Nucleus accumbens (tissue), 56 donors: ENCODE measurements at places on chromosomes 5 and 9.

GRCh38 chr9:115786321-115786720 is 367.3 kb upstream of the PAPPA start:
- no peak for DNase-seq

- DNase-seq: no peak
Observed at GRCh38 chr5:72647806-72648205, 140.6 kb upstream of the ZNF366 start.

DNA sequence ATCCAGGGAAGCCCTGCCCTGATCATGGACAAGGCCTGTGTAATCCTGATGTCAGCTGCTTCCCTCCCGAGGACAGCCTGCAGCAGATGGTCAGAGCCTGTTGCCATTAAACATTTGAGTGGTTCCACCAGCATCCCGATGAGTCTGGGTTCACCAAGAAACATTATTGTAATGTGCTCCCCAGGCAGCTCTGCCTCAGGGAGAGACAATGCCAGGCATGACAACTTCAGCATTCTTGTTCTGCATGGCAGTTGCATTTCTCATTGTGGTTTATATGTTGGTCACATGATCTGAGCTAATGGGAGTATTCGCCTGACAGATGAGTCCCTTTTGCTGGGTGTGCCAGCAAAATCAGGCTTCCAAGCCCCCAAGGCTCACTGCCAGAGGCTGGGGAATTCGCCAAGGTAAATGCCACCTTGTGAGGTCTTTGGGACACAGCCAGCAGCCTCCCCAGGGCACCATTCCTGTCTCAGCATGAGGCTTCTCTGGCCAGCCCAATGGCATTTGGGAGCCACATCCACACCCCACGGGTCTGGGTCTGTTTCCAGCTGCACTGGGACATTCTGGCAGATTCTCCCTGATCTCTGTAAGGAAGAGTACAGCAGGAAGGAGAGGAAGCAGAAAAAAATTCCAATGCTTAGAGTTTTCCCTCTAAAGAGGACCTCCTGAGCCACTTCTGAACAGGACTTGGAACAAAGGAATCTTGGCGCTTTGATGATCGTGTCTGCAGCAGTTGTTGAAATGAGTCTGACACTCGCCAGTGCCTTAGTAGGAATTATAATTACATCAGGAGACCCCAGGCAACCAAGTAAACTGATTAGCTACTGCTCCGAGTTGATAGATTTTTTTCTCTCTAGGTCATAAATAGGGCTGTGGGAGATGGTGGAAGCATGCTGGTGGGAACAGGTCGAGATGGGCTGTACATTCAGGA is 18.7 kb downstream of the KCNIP1 start:
- no peak for DNase-seq

DNA sequence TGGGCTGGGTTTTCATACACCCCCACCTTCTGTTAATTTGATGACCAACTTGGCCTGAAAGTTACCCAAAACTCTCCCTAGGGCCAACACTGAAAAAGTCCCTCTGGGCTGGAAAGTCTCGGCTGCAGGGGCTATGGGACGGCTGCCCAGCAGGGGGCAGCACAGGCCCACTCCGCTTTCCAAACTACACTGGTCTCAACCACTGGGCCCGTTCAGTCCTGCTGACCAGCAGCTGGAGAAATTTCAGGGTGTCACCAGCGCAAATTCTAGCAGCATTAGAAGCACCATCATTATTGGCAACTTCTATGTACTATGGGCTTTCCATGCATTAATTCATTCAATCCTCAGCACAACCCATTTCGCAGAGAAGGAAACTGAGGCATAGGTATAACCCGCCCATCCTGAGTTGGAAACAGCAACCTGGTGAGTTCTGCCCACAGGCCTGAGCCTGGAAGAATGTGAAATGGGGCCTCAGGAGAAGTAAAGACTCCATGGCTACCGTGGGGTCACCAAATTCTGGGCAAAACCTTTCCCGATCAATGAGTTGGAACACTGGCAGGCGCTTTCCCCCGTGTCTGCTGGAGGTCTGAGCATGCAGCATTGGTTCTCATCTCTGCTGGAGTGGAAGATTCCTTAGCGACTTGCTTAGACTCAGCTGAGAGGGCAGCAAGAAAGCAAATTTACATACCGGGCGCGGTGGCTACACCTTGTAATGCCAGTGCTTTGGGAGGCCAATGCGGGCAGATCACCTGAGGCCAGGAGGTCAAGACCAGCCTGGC is 9.7 kb downstream of the ORM2 start:
- no peak for DNase-seq

GRCh38 chr5:15601853-15602252 is 101.9 kb downstream of the FBXL7 start:
- DNase-seq: no peak

GRCh38 chr5:96651948-96652753 is 10.0 kb upstream of the CAST start:
- DNase-seq: no peak

DNA sequence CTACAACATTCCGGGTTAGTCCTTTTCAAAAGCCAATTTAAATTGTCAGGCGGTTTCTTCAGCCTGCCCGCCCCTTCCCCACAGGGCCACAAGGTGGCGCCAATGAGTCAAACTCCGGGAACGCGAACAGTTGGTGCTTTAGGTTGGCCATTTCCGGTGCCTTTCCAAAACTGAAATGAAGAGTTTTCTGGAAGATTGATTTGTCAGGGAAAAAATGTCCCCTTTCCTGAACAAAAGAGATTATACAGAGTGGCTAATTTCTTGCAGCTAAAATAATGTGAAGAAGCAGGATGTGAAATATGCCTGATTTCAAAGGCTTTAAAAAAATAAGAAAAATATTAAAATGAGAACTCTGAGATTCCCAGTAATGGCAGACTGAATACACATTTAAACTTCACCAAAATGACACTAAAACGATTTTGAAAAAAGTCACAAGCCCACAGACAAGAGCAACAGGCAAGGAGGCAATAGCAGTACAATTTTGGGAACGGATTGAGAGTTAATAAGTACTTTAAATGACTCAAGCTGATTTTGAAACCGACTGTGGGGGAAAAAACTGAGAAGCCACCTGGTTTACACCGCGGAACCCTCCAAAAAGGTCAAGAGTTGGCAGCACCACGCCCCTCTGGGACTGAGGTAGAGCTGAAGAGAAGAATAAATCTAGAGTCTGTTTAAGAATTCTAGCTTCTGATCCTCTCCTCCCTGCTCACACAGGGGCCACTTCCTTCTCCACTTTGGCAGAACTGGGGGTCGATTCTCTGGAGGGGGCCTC is 45.7 kb downstream of the SLC46A2 start:
- no peak for DNase-seq

GRCh38 chr5:113607361-113607760 is 93.9 kb downstream of the YTHDC2 start:
- DNase-seq: no peak

- no peak for DNase-seq
Observed at GRCh38 chr9:112377087-112377486, 2.8 kb upstream of the HSDL2 start.

- no peak for DNase-seq
Observed at GRCh38 chr5:65024681-65025080, 256.0 kb downstream of the CWC27 start.

GRCh38 chr9:87492642-87493041 is 5.0 kb upstream of the DAPK1 start:
- DNase-seq: no peak

DNA sequence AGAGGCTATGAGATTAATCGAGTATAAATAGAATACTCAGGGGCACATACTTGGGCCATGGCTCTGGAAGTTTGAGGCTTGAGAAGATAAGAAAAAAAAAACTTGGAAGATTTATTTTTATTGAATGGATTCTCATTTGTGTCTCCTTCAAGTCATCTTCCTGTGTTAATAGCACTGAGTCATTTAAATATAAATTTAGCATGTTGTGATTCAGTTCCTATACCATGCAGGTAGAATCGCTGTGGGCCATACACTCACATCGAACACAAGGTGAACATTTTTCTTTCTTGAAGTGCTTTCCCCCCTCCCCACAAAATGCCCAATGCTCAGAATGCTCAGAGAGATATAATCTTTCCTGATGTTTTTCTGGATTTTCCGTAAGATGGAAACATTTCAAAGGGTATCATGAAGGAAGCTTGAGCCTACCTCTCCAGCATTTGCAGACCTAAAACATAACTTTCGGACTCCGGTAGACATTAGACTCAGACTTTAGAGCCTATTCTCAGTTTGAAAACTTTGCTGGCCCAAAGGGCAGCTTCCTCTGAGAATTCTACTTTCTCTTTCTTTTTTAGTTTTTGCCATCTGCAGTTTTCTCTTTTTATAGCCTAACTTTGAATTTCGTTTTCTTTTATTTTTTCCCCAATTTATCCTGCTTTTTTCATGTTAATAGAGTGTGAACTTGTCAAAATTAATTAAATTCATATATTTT is 737.6 kb upstream of the NUDT12 start:
- no peak for DNase-seq

DNA sequence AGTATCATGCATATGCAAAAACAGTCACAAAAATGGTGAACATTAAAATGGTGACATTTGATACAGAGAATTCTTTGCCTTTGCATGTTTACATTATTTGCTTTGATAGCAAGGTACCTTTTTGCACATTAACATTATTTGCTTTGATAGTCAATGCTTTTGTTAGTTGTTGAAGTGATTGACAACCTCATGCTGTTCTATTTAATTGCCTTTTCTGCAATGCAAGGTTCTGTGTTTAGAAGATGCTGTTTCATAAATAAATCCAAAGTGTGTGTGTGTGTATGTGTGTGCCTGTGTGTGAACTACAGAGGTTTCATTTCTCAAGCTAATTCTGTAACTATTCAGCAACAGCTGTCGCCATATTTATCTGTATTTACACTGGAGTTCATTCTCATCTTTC is 668.7 kb downstream of the NR2F1-AS1 start:
- DNase-seq: no peak

DNA sequence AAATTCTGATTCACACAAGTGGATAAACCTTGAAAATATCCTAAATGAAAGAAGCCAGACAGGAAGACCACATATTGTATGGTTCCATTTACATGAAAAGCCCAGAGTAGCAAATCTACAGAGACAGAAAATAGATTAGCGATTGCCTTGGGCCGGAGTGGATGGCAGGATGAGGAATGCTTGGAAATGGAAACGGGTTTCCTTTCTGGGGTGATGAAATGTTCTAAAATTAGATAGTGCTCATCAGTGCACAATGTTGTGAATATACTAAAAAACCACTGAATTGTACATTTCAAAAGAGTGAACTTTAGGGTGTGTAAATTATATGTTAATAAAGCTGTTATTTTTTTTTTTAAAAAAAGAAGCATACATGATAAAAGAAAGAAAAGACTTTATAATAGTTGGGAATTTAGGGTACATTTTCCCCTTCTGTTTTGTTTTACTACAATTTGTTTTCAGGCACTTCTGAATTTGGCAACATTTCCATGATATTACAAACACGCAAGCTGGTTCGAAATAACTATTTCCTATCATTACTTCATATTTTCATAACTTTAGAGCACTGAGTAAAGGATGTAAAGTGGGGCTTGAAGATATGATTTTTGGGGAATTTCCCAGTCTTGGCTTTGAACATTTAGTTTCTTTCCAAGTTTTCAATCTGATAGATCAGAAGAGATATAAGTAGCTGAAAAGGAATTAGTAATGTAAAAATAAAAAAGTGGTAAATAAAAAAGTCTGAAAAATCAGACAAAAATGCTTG is 23.9 kb downstream of the SLC35A4 start:
- DNase-seq: no peak

- peak; percentile 42 for DNase-seq
Observed at GRCh38 chr9:96450613-96451528, 902 bp downstream of the HABP4 start.

- DNase-seq: no peak
Observed at GRCh38 chr5:19751326-19751725, 236.7 kb downstream of the CDH18 start.

- DNase-seq: no peak
Observed at GRCh38 chr9:123745451-123745850, 184.5 kb downstream of the DENND1A start.

DNA sequence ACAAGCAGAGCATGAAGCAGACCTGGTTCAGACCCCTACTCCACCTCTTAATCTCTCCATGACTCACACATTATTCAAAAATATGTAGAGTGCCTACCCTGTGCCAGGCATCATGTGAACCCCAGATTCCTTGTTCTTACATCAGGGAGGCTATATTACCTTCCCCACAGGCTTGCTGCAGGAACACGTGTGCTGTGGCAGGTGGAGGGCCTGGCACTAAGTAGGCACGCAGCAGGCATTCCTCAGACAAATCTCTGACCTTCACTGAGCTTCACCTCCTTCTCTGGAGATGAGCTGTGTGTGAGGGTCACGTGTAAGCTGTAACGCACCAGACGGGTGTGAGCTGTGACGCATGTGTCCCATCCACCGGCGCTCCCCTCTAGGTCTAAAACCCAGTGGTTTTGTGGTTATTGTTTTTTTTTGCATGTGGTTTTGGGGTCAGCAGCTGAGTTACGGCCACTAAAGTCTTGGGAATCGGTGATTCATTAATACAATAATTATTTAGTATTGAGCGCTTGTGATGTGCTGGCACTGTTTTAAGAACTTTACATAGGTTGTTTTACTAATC is 30.3 kb downstream of the ANGPTL2 start:
- DNase-seq: no peak

DNA sequence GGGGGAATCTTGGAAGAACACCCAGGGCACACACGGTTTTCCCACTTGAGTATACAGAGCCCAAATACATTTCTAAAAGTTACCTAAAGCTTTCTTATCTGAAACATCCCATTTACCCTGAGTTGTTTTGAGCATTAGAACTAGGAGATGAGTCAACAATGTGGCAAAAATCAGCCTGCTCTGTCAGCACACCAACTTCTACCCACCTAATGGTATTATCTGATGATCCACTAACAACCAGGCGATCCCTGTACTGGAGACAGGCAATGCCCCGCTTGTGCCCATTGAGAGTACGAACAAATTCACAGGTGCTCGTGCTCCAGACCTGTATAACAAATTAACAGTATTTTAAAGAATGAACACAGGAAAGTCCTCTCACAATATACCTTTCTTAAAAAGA is 87.0 kb downstream of the SMIM23 start:
- DNase-seq: no peak

- DNase-seq: no peak
Observed at GRCh38 chr5:56286015-56286884, 53.1 kb upstream of the ANKRD55 start.

GRCh38 chr9:26301659-26302058 is 590.9 kb downstream of the CAAP1 start:
- no peak for DNase-seq
